ENCODE measurements at places on chromosomes 13 and 19.

DNA sequence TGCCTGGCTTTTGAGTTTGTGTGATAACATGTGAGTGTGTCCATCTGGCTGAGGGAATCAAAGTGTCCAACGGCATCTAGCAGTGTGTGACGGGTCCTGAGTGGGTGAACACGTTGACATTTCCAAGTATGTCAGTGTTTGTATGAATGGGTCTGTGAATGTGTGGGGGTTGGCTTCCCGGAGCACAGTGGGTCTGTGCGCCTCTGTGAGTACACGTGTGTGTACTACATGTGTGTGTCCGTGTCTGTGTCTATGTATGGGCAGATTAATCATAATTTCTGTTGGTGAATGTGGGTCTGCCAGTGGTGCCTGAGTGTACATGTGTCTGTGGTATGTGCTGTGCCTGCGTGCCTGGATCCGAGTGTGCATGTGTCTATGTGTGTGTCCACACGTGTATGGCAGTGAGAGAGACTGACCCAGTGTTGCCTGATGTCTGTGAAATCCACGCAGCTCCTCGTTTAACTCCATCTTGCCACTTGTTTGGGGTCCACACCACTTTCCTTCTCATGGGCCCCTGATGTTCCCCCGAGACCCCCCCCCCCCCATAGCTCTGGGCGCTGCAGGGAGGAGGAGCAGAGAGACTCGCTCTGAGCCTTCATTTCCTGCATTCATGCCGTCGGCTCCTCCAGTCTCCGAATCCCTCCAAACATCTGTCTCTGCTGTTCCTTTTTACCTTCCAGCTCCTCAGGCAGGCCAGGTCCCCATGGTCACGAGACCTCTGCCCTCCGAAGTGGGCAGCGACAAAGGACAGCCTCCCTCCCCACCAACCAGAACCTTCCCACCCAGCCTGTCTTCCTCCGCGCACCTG lies 5.3 kb downstream of the CCDC8 start:
- DNase-seq, result no peak

DNA sequence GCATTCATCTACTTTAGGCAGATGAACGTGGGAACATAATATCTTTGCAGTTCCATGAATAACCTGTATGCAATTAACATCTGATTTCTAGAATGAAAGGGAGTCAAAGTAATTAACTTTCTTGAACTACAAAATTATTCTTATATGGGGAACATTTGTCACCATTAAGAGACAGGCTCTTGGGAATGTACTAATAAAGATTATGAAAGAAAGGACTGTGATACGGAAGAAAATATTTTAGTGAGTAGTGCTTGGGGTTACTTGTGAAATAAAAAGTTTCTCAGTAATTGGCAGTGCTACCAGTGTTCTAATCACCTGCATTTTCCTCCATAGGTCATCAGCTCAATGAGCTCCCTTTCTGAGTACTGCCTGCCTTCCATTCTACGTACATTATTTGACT lies 85.4 kb downstream of the FRY start:
- no peak for DNase-seq

DNA sequence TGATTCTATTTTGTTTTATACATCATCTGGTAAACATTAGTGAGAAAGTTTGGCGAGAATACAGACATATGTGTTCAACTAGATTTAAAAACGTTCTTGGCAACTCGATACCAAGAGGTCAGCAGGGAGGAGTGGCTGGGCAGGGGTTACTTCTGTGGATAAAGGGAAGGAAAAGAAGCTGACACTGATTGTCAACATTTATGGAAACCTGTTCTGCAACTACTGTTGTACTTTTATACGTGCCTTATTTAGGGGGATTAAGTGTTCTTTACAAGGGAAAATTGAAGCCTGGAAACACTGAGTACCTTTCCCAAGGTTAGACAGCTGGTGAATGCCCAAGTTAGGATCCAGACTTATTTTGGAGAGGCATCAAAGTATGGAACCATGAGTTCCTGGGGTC lies 65.0 kb downstream of the MTUS2 start:
- DNase-seq, result no peak

DNA sequence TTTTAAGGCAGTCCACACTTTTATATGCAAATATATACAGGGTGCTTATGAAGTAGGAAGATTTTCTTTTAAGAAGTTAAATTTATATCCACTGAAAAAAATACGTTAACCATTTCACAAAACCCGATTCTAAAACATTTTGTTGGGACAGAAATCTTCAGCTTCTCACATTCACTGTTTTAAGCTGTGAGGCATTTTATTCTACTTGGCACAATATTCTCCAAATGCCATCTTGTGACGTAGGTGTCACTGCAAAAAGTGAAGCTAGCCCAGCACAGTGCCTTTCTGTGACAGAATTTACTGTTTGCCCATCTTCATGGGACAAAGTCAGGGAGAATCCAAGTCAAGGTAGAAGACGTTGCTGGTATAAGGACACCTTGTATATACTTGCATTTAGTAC lies 94.5 kb upstream of the SLC15A1 start:
- no peak for DNase-seq

DNA sequence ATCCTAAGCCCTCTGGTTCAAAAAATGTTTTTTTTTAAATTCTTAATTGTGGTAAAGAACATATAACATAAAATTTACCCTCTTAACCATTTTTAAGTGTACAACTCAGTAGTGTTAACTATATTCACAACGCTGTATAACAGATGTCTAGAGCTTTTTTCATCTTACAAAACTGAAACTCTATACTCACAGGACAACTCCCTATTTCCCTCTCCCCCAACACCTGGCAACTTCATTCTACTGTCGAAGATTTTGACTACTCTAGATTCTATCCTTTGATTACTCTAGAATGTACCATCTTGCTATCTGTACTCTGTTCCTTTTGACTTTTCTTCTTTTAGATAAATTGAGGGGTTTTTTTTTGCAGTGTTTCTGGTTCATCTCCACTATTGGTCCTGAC lies 200.4 kb downstream of the KLF12 start:
- DNase-seq, result no peak

GRCh38 chr19:3817761-3818160 lies 31.6 kb upstream of the MATK start:
- no peak for DNase-seq

- no peak for DNase-seq
Observed at GRCh38 chr13:99995589-99996380, 14.2 kb downstream of the ZIC2 start.

DNA sequence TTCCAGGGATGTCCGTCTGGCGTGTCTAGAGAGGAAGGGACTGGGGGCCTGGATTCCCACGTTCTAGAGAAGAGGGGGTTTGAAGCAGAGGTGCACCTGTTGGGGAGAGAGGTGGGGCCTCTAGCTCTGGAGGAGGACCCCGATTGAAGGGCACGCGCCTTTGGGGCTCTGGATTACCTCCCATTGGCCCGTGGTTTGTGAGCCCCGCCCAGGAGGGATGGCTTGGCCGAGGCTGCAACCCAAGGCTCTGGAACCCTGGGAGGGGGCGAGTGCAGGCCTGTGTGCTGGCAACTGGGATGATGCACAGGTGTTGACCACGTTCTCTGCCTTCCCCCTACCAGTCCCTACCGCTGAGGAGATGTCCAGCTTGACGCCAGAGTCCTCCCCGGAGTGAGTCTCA lies 20.2 kb downstream of the TMEM150B start:
- DNase-seq, result no peak

DNA sequence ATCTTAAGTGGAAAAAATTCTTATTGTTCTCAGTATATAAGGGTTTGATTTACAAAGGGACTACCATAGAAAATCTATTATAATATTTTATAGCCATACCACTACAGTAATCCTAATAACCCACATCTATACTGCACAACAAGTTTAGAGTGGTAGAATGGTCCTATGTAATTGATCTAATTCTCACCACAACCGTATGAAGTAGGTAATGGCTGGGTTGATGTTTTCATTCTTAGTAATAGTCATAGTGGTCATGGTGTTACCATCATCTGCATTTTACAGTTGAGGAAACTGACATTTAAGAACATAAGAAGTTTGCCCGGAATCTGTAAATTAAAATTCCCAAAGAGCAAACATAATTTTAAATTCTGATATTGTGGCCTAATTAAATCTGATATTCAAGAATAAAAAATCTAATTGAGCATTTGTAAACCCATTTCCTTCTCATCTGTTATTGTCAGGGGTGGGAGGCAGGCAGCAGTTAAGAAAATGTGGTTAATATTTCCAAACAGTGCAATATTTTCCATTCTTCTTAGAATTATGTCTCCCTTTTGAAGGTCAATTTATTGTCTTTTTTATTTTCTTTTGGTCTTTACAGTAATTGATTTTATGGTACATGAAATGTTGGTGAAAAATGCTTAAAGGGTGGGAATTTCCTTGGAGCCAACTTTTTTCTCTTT lies 65.6 kb downstream of the DHRS12 start:
- no peak for DNase-seq

DNA sequence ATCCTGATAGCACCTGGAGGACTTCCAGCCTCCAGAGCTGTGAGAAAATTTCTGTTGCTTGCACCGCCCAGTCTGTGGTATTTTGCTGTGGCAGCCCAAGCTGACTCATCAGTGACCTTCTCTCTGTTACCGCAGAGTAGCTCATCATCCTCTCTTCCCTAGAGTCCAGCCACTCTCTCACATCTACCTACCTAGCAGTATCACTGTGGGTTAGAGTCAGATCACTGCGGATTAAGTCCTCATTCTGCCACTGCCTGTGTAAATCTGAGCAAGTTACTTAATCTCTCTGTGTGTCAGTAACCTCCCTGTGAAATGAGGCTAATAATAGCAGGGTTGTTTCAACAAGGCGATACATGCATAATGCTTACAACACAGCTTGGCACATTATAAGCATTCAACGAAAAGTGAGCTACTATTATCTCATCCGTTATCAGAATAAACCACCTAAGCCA lies 40.3 kb upstream of the USPL1 start:
- no peak for DNase-seq

DNA sequence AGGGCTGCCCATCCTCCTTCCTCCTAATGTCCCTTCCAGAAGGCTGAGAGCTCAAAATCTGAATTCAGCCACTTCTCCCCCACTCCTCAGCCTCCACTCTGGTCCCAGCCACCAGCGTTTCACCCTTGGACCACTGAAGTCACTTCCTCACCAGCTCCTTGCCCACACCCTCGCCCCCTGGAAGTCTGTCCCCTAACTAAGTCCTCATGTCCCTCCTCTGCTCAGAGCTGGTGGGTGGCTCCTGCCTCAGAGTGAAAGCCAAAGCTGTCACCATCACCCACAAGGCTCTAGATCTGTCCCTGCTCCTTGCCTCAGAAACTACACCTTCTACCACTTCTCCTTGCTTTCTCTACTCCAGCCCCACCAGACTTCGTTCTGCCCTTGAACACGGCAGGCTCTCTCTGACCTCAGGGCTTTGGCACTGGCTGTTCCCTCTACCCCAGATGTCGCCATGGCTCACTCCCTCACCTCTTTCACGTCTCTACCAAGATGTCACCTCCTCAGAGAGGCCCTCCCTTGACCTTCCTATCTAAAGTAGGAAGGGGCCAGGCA lies 1.7 kb downstream of the ERCC1 start:
- no peak for DNase-seq

- no peak for DNase-seq
Observed at GRCh38 chr13:45943120-45943519, 91.6 kb upstream of the SIAH3 start.

- DNase-seq, result no peak
Observed at GRCh38 chr19:44509478-44509877, 9.2 kb upstream of the ZNF180 start.

GRCh38 chr13:85408415-85408814 lies 390.8 kb downstream of the SLITRK6 start:
- DNase-seq, result no peak

GRCh38 chr19:52981329-52981728 lies 18.6 kb upstream of the ZNF816 start:
- no peak for DNase-seq

DNA sequence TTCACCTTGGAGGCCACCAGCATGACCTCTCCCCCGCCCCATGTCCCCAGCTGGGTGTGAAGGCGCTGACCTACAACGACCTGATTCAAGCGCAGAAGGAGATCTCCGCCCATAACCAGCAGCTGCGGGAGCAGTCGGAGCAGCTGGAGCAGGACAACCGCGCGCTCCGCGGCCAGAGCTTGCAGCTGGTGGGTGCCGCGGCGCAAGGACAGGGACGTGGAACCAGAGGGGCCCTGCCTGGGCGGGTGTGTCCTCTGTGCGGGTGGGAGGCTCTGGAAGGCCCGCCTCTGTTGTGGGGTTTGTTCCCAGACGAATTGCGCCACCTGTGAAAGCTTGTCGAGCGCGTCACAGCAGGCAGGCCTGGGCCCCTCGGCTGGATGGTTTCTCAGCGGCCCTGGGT lies 22.3 kb downstream of the PLEKHJ1 start:
- DNase-seq, result no peak

DNA sequence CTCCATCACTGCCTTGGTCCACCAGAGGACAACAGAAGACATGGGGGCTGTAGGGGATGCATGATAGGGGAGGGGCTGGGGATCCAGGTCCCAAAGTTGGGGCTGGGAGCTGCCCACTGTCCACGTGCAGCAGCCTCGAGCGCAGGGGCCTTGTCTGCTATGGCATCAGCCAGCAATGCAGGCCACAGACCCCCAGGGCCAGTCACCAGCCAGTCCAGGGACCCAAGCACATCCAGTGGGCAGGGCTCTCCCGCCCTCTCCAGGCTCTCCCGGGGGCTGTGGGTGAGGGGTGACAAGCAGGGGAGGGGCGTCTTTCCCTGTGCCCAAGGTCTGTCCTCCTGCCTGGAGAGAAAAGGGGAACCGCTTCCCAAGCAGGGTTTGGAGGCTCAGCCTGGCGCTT lies 32.8 kb downstream of the PEPD start:
- no peak for DNase-seq

GRCh38 chr19:21587549-21587948 lies 82.1 kb downstream of the ZNF429 start:
- DNase-seq, result no peak

GRCh38 chr19:14972676-14973075 lies 7.0 kb downstream of the SLC1A6 start:
- DNase-seq, result no peak

DNA sequence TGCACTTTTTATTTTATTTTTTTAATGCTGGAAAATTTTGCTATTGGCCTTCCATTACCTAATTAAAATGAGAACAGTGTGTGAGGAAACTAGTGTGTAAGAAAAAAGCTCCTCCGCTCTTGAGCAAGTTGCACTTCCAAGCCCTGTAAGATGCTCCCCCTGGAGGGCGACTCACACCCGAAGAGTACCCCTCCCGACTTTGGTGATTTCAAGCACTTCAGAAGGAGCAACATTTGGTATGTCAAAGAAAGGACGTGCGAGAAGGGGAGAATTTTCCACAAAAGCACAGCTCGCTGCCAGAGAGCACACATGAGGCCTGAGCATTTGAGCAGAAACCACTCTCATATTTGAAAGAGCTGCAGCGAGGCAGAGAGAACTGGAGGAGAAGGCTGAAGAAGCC lies 504.4 kb downstream of the FGF9 start:
- DNase-seq, result no peak

DNA sequence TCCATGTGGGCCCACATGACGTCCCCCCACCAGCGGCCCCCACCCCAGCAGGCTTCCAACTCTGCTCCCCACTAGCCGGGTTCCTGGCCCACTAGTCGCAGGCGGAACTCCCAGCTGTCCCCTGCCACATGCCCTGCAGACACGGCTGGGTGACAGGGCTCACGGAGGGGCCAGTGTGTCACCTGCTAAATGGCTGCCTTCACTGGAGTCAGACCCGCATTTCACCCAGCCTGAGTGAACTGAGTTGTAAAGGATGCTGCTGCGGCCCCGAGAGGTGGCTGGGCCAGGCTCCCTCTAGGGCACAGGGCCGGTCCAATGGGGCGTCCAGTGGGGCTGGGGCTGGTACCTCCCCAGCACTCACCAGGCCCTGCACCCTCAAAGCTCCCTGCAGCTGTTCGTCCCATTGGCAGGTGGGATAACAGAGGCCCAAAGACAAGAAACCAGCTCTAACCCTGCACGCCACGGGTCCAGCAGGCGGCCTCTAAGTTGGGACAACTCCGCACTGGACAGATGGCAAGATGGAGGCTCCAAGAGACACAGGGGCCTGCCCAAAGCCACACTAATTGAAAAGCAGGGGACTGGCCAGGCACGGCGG lies 3.2 kb downstream of the LMNB2 start:
- DNase-seq, result no peak

All from stimulated activated CD4-positive, alpha-beta T cell treated with anti-CD3 and anti-CD28 coated beads, Interleukin-1b, Interleukin-23, amount 100 ng/mL, for 4 hours (primary cell).